CD4-positive, alpha-beta T cell treated with Interleukin-21 for 1 hour (primary cell): ENCODE measurements at places on chromosomes 3 and 15.

DNA sequence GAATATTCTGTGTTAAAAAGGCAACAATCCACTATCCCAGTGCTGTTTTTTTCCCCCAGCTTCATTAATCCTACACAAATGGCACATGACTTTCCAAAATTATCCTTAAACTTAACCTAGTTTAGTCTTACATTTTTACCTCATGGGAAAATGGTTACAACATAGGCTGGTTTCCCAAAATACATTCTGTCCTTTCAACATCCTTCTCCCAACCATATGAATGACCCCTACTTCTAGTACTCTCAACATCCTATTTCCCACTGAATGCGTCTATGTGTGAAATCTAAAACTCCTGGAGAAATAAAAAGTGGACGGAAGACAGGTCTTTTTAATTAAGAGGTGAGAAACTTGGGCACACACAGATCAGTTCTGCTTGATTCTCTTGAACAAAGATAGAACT, 33.3 kb downstream of the ATOSA start:
- DNase-seq = no peak

DNA sequence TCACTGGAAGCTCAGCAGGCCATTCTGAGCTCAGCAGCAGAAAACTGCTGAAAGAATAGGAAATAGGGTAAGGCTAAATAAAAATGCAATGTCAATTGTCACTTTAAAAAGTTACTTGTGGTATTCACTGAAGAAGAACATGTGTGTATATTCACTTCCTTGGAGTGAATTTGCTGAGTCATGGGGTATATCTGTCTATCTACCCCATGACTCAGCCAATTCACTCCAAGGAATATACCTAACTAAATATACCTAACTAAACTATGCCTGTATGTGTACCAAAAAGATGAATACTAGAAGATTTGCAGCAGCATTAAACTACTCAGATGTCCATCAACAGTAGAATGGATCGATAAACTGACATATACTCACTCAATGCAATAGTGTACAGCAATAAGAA, 69.5 kb upstream of the KCNAB1 start:
- no peak for DNase-seq

GRCh38 chr3:106631373-106632108, 745.7 kb upstream of the CCDC54 start:
- DNase-seq = no peak

GRCh38 chr3:140733623-140734022, 55.8 kb downstream of the TRIM42 start:
- DNase-seq = no peak

GRCh38 chr3:170741756-170742529, 128.1 kb downstream of the RPL22L1 start:
- DNase-seq = no peak

- no peak for DNase-seq
Observed at GRCh38 chr3:105930733-105931132, 61.9 kb upstream of the CBLB start.

DNA sequence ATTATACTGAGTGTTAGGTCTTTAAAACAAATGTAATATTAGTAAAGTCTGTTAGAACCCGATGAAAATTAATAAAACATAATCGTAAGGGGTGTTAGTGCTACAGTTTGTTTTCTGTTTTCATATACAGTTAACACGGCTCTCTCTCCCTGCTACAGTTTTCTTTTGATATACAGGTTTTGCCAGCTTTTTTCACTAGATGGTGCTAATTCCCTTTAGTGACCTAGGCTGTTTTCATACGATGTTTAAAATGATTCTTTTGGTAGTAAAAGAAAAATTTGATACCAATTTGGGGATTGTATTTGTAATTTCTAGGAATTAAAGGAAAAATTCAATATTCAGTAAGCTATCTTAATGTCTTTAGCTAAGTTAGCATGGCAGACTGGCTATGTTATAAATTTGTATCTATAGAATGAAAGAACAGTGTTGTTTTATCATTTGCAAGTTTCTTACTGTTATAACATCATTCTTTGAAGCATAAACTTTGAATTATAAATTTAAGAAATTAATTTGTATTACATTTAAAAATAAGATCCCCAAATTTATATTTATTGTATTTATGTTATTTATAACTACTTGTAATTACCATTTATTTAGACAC, 11.5 kb downstream of the APH1B start:
- peak; percentile 67 for DNase-seq

- no peak for DNase-seq
Observed at GRCh38 chr3:55297245-55297644, 189.9 kb downstream of the WNT5A start.

- DNase-seq = no peak
Observed at GRCh38 chr15:53834214-53834613, 74.8 kb upstream of the WDR72 start.

- no peak for DNase-seq
Observed at GRCh38 chr15:65644282-65644681, 22.5 kb downstream of the SLC24A1 start.

DNA sequence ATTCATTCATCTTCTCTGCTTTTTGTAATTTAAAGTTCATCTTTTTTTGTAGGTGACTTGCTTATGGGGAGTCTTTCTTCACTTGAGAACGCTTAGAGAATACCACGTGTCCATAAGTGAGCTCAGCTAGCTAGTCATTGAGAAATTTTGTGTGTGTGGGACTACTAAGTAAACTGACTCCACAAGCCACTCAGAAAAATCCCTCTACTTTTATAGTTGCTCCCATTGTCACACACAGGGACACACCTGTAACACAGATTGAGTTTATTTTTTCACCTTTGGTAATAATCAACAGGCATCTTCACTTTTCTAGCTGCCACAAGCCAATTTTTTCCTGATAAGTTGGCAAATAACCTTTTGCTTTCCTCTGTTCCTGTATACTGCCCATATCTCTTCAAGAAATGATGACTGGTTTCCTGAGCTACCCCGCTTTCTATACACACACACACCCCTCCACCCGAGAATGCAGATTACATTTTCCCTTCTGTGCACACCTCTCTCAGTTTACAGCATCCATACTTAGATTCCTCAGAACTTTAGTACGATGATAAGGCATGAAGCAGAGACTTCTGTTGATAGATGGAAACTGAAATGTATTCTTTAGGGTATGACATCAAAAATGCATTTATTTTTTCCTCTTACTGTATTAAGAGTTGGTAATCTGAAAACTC, 4.6 kb downstream of the TSC22D2 start:
- no peak for DNase-seq

GRCh38 chr3:194384156-194384555, 14.6 kb upstream of the LRRC15 start:
- DNase-seq = no peak

GRCh38 chr15:73244333-73244732, 124.4 kb downstream of the HCN4 start:
- DNase-seq = peak; percentile 32

DNA sequence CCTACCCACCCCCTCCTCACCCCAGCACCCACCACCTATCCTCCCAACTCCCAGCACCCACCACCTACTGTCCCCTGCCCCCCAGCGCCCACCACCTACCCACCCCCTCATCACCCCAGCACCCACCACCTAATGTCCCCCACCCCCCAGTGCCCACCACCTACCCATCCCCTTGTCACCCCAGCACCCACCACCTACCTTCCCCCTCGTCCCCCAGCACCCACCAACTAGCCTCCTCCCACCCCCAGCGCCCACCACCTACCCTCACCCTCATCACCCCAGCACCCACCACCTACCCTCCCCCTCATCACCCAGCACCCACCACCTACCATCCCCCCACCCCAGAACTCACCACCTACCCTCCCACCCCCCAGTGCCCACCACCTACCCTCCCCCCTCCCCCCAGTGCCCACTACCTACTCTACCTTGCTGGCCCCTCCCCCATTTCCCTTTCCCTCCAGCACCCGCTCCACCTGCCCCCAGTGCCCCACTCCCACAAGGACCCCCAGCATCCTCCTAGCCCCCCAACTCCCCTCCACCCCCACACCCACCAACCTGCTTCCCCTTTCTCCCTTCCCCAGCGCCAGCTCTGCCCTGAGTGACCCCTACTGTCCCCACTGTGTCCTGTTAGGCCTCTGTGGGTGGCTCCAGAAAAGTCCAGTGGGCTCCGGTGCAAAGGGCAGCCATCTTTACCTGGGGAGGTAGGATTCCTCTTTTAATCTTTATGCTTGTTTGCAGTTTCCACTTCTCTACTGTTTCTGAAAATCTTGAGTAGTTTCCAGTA, 1.2 kb downstream of the UROC1 start:
- no peak for DNase-seq

- no peak for DNase-seq
Observed at GRCh38 chr3:46580675-46581074, 14.6 kb upstream of the LRRC2 start.

GRCh38 chr3:148992027-148992634, 791 bp downstream of the GYG1 start:
- peak; percentile 55 for DNase-seq

- DNase-seq = peak; percentile 46
Observed at GRCh38 chr3:181709537-181710279, 2.0 kb upstream of the SOX2 start.

DNA sequence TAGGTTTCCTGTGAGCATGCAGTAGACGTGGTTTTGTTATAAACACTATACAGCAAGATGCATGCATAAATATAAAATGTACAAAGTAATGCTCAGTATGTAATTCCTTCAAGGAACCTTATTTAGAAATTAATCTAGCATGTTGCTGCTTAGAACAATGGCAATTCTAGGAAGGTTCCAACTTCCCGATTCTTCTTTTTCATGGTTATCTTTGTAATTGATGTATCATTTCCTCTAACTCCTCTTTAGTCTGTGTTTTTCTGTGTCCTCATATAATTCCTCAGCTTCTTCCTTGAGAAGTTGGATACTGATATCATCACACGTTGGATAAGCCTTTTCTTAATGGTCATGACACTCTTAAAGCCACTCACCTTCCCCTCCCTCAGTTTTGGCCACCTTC, 3.5 kb downstream of the TSEN2 start:
- DNase-seq = no peak

DNA sequence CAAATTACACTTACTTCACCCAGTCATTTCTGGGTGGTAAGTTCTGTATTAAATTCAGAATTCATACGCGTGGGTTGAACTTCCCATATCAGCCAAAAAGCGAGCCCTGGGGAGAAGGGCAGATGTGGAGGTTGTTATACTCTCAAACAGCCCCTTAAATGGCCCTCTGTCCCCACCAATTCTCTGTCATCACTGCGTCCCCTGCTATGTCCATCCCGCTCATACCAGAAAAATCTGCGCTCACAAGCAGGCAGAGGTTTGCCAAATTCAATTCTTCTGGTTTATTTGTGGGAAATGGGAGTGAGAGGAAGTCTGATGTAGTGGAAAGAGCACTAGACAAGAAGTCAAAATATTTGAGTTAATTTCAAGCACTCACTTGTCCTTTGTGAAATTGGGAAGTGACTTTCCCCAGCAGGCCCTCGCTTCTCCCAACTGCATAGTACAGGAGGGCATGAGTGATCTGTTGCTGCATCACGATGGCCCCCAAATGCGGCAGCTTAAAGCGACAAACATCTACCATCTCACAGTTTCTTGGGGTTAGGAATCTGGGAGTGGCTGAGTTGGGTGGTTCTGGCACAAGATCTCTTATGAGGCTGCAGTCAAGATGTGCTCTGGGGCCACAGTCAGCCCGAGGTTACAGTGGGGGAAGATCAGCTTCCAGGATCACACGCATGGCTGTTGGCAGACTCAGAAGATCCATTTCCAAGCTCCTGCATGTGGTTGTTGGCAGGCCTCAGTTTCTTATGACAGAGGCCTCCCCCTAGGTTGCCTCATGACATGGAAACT, 67.7 kb downstream of the CPN2 start:
- DNase-seq = no peak

DNA sequence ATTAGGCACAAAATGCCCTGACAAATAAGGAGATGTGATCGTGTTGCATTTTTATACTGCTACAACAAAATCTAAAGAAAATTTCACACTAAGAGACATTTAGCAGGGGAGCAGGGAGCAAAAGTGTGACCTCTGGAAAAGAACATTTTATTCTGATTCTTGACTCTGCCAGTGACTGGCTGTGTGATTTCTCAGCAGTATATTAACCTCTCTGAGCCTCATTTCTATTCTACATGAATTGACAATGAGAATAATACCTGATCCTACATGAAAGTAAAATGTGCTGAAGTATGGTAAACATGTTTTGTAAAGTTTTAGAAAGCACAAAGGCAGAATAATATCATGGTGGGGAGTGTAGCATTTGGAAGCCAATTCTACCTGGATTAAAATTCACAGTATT, 273.3 kb downstream of the SLC9A9 start:
- DNase-seq = no peak

DNA sequence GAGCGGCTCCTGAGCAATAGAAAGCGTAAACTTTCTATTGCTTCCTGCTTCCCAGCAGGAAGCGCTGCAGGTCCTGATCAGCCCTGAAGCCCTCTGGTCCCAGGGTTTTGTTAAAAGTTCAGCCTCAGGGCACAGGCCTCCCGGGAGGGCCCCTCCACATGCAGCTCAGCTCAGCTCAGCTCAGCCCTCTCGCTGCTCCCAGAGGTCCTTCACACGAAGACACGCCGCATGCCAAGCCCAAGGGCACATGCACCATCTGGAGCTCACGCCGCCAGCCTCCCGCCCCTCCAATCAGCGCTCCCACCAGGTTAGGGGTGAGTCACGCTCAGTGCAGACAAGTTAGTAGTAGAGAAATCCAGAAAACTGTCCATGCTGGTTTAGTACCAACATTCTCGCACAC, 12.7 kb downstream of the TKT start:
- DNase-seq = no peak

- DNase-seq = no peak
Observed at GRCh38 chr15:41347236-41347635, 14.6 kb downstream of the NUSAP1 start.

DNA sequence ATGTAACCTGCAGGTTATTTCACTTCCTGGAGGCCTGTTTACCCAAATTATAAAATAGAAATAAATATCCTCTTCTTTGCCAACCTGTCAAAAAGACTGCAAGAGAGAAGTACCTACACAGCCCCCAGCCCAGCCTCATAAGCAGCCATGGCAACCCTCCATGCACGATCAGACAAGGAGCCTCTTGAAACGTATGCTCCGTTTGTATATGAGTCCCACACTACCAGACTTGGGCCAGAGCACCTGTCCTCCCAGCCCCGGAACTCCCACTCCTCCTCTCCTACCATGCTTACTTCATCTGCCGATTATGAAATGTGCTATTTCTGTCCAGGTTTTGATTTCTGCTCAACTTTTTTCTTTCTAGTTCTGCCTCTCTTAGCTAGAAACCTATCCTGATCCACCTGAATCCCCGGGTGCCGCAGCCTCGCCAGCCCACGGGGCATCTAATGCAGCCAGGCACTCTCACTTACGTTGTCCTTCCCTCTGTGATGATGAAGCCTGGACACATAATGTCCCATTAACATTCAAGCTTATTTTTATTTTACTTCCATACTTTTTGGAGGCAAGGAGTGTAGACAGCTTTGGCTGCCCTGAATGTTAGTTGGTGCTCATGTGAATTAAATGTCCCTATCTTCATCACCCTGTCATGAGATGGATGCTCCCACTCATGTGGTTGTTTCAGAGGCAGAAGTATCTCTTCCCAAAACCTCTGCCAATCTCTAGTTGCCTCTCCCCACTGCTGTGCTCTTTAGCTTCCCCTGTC, 73.8 kb downstream of the MB21D2 start:
- no peak for DNase-seq
